ENCODE measurements at places on chromosomes 12 and 14.

DNA sequence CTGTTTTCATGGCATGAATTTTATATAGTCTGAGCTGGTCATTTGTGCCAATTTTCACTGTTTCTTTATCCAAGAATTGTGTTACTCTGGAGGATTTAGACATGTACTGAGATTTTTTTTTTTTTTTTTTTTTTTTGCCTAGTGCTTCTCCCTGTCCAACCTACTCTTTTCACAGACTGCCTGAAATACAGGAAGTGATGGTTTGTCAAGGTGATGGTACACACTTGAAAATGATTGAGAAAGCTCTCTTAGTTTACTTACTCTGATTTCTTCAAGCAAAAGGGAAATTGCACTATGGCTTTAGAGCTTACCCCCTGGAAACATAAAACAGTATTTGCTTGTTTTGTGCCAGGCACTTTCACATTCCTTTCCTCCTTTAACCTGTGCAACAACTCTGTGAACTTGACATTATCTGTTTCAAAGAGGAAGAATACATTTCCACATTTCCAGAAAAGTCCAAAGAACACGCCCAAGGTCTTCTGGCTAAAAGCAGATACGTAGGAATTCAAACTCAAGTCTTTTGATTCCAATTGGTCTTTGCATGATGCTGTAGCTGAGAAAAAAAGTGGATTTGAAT, 181.1 kb downstream of the SLC15A5 start:
- DNase-seq = no peak

- no peak for DNase-seq
Observed at GRCh38 chr12:162467-163307, 51.3 kb downstream of the SLC6A12 start.

GRCh38 chr14:99780690-99781089, 12.5 kb upstream of the EML1 start:
- no peak for DNase-seq

- DNase-seq = no peak
Observed at GRCh38 chr14:101006008-101006407, 102.5 kb upstream of the RTL1 start.

- DNase-seq = peak; percentile 1
Observed at GRCh38 chr12:6934110-6934509, 6.4 kb downstream of the ATN1 start.

GRCh38 chr12:132222096-132222807, 78.0 kb downstream of the NOC4L start:
- peak; percentile 19 for DNase-seq

DNA sequence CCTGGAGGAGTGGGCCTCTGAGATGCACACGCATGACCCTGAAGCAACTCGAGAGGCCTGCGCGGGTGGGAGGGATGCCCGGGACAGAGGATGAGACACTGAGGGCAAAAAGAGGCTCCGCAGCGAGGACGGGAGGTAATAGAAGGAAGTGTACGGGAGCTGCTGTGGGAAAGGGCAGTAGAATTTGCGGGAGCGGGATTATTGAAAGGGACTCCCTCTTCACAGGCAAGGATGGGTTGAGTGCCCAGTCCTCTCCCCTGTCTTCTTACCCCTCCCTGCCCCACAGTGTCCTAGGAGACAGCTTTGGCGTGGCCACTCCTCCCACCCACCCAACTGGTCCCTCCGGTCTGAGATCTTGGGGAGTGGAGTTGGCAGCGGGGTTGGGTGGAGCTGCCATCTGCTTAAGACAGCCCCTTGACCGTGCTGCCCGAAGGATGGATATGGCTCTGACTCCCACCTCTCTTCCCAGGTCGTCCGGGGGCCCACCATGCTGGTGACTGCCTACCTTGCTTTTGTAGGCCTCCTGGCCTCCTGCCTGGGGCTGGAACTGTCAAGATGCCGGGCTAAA, 15.7 kb upstream of the ESPL1 start:
- peak; percentile 41 for DNase-seq

- DNase-seq = peak; percentile 60
Observed at GRCh38 chr14:93960108-93960475, 16.3 kb downstream of the ASB2 start.

GRCh38 chr12:109710205-109710746, 3.3 kb upstream of the FAM222A start:
- no peak for DNase-seq

GRCh38 chr14:104753528-104754212, 723 bp downstream of the SIVA1 start:
- peak; percentile 27 for DNase-seq

DNA sequence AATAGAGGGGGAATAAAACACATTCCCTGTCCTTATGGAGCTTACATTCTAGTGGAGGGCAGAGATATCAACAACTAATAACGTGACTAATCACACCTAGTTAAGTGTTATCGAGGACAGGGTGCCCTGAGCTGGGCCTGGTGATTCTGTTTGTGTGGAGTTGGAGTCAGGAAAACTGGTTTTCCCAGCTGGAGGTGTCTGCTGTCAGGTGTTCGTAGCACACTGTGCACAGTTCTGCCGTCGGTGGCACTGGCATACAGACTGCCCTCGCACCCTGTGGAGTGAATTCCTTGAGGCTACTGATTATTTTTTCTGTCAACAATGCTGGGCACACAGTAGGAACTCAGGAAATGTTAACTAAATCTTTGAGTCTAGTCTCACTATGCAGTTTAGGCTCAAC, 900 bp upstream of the MTERF2 start:
- no peak for DNase-seq

DNA sequence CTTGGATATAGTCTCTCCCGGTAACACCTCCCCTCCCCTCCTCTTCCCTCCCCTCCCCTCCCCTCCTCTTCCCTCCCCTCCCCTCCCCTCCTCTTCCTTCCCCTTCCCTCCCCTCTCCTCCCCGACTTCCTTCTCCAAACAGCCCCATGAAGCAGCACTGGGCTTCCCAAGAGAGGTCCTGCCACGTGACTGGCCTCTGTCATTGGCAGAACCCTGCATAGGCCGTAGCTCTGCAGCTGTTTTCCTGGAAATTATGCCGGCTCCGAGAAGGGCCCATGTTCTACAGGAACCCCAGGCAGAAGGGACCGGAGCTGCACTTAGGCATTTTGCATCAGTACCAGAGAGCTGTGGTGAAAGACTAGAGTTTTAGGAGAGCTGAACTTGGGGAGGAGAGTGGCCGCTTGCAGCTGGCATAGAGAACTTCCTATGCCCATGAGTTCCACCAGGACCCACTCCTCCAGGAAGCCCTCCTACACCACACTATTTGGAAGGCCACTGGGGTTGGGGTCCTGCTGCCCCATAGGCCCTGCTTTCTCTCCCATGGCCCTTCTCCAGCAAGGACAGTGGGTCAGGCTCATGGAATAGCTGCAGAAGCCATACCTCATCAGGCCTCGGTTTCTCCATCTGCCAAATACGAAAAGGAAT, 5.1 kb upstream of the TNFAIP2 start:
- DNase-seq = no peak

- DNase-seq = no peak
Observed at GRCh38 chr12:113373969-113374368, 15.6 kb downstream of the PLBD2 start.

DNA sequence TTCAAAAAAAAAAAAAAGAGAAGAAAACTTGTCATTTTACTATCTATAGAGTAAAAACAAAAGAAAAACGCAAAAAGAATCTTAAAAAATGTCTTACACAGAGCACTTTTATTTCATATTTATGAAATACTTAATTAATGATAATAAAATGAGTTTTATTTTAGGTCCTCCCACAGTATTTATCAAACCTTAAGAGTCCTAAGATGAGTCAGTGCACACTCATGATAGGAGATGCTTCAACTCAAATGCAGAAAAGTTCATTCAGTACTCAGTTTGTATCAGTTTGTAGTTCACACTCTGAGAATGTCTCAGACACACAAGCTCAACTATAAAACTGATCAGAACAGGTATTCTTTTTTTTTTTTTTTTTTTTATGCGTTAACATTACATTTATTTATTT, 41.7 kb downstream of the TRIM9 start:
- no peak for DNase-seq

DNA sequence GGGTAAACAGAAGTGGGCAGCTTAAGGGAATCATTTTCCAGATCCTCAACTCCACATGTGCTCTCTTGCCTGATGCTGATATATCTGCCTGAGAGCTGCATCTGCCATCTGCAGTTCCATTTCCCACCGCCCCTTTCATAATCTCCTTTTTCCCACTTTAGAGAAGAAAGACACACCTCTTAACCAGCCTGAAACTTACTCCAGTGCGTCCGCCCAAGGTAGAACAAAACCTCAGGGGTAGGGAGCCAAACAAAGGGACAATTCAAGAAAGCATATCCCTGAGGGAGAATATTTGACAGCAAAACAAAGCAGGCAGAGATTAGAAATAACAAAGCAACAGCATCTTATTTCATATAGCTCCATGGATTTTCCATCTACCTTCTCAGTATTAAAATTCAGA, 4.3 kb downstream of the MDM1 start:
- DNase-seq = no peak

- no peak for DNase-seq
Observed at GRCh38 chr14:74934041-74934440, 11.0 kb upstream of the RPS6KL1 start.

- DNase-seq = no peak
Observed at GRCh38 chr12:15208140-15208539, 13.1 kb downstream of the RERG start.

GRCh38 chr12:64558754-64559153, 51.5 kb upstream of the RASSF3 start:
- DNase-seq = no peak

DNA sequence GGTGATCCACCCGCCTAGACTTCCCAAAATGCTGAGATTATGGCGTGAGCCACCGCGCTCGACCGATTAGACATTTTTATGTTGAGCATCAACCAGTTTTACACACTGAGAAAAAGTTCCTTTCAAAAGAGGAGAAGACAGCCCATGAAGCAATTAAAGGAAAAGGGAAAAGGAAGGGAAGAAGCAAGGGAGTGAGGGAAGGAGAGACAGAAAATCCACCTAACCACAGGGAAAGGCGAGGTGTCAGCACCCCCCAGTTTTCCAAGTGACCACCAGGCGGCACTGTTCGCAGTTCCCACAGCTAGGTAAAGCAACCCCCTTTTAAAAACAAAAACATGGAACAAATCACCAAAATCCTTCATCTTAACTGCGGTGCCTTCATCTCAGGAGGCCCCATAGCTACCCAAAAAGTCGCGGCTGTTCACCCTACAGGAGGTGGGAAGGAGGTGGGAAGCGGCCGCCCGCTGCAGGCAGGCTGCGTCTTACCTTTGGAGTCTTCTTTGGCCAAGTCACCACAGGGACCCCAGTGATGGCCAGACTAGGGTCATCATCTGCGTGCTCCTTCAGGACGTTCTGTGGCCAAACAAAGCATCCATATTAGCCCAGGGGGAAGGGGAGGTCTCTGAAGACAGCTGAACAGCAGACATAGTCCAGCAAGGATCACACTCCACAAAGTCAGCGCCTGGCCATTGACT, 86.6 kb downstream of the KDM2B start:
- DNase-seq = peak; percentile 70

DNA sequence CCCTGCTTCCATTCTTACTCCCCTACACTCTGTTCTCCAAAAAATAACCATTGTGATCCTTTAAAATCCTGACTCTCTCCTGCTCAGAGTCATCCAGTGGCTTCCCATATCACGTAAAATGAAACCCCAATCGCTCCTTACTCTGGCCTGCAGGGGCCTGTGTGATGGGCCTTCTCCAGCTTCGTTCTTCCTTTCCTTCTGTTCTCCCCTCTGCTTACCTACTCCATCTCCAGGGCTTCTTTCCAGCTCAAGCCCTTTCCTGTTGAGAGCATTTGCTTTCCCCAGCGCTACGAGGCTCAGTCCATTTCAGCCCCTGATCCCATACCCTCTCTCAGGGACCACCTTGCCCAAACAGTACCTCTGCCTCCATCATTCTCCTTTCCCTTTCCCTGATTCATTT, 144.4 kb upstream of the ARHGAP5 start:
- no peak for DNase-seq

DNA sequence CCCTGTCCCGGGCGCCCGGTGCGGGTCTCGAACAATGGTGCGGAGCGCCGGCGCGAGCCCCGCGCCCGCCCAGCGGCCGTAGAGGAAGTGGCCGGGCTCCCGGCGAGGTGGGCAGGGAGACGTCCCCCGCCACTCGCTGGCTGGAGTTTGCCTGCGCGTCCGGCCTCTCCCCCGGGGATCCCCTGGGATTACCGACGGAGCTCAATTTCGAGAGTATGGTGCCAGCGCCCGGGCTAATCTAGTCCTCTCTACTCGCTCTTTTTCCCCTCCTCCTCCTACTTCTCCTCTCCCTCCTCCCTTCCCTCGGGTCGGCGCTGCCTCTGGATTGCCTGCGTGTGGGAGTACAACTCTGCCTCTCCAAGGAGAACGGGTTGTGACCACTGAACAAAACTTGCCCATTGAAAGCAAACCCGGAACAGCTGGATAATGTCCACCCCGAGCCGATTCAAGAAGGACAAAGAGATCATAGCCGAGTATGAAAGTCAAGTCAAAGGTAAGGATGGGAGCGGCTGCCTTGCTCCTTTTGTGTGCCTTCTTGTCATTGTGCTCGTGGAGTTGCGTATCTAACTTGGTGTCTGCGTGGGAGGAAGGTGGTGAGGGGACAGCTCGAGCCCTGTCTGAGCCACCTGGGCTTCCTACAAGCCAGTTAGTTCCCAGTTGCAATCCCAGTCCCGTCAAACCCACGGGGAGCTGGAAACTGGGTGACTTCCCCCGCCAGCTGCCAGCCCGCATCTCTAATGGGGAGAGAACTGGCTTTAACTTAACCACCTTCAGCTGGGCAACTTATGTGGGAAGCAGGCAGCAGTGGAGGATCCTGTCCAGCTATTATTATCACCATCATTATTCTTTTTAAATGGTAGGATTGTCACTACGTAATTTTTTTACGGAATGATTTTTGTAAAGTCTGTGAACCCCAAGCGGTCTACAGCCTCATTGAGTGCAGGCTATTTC, at the start of gene SRGAP1:
Gene SRGAP1, plus strand, starts transcription at position 310 of the 951 bp plus-strand sequence. Its CDS starts 117 bp downstream, at position 427.
- peak; percentile 7 for DNase-seq

GRCh38 chr12:6700646-6701051, at the start of gene PIANP:
Gene PIANP, minus strand, starts transcription at chr12:6700815. Its CDS starts 2,754 bp downstream, at chr12:6698061.
- peak; percentile 66 for DNase-seq

DNA sequence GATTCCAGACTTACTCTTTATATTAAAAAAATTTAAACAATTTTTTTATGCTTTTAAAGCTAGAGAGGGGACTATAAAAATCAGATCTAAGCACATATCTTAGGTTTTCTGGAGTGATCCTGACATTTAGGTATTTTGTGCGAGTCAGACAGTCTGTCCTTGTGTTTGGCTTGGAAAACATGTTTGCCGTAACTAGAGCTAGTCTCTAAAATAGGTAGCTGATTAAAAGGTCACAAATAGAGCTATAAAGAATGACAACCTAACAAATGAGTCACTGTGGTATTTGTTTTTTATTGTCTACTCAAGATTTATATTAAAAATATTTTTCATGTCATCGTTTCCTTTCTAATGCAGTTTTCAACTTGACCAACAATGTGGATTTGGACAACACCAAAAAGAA, 73.4 kb downstream of the MNAT1 start:
- DNase-seq = no peak

GRCh38 chr12:114686426-114686772, 2.4 kb upstream of the TBX3 start:
- no peak for DNase-seq

GRCh38 chr14:81980601-81981306, 447.1 kb upstream of the SEL1L start:
- DNase-seq = no peak
